ENCODE measurements at places on chromosomes 6 and 20.

DNA sequence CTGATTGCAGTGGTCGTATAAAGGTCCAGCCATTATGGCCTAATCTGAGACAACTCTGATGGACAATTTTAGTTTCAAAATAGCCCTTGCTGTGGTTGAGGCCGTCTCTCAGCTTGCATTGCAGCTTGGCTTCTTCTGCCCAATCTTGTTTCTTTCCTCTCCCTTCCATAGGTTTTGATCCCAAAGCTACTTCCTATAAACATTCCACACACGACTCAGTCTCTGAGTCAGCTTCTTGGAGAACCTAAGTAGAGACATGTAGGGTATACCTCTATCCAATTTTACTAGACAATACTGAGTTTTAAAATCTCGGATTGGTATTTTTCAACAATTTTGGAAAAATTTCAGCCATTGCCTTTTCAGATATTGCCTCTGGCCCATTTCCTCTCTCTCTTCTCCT lies 13.4 kb downstream of the IYD start:
- no peak for DNase-seq

DNA sequence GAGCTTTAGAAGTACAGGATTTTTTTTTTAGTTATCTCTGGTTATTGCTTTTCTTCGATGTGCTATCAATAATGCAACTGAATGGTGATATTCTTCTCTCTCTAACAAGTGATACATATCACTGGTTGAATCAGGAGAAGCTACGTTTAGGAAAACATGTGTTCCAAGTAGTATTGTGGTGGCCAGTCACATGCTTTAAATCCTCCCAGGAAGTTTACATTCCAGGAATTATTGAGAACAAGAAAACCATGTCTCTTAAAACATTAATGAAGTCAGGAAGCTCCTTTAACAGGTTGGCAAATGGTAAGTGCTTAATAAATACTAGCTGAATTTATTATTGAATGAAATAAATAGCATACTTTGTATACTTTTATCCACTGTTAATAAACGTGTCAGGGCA lies 371.1 kb downstream of the BCKDHB start:
- DNase-seq: no peak

- DNase-seq: no peak
Observed at GRCh38 chr6:160022793-160023192, 53.9 kb downstream of the IGF2R start.

GRCh38 chr6:62390401-62390800 lies 104.4 kb upstream of the KHDRBS2 start:
- no peak for DNase-seq

DNA sequence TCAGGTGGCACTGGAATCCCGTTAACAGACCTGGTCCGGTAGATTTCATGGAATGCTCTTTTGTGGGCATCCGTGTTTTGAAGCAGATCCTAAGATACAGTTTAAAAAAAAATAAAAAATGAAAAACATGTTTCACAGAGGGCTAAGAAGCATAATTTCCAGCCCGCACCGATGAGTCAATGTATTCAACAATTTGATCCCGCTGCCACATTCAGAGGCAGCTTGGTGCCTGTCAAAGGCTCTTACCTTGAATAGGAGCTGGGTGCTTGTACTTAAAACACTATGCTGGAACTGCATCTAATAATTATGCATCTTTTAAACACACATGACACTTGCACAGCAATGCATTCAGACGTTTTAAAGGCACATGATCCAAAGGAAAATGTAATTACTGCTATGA lies 164.8 kb downstream of the SYNE1 start:
- no peak for DNase-seq
